ENCODE measurements at places on chromosomes 16 and 17. TPM values are rescaled to one million over a fixed set of nuclear protein-coding genes. Genes with fewer than 3 reads are reported as not detected.

CHST4 gene
- not detected for total RNA-seq

SMPD3 gene
- 0.09 TPM for total RNA-seq

KRTAP4-6 gene
- not detected for total RNA-seq

DVL2 gene
- total RNA-seq = 31.8 TPM

KRTAP2-3 gene
- not detected for total RNA-seq

NPIPA5 gene
- total RNA-seq = not detected

COPZ2 gene
- total RNA-seq = 17.4 TPM

PRM3 gene
- not detected for total RNA-seq

PABPN1L gene
- total RNA-seq = not detected

LPCAT2 gene
- total RNA-seq = 4.7 TPM

C17orf113 gene
- 0.73 TPM for total RNA-seq

VMP1 gene
- total RNA-seq = 126 TPM

CDH11 gene
- total RNA-seq = 0.46 TPM

METRNL gene
- 29.6 TPM for total RNA-seq

LDHD gene
- total RNA-seq = 0.46 TPM

C16orf87 gene
- total RNA-seq = 6.6 TPM

KCNJ18 gene
- total RNA-seq = not detected

SLC5A2 gene
- total RNA-seq = 0.24 TPM

LRRC75A gene
- 0.75 TPM for total RNA-seq

PIK3R6 gene
- total RNA-seq = not detected

ELMO3 gene
- total RNA-seq = 1.5 TPM

NGFR gene
- total RNA-seq = 0.85 TPM

AIPL1 gene
- total RNA-seq = not detected

ZFP1 gene
- 8.7 TPM for total RNA-seq

EME1 gene
- total RNA-seq = 14.8 TPM

TMEM238L gene
- not detected for total RNA-seq

RGS11 gene
- 5.5 TPM for total RNA-seq

PARD6A gene
- total RNA-seq = 2.4 TPM

PYDC1 gene
- not detected for total RNA-seq

SHCBP1 gene
- total RNA-seq = 29.2 TPM

DRC3 gene
- total RNA-seq = 1.4 TPM

G6PC1 gene
- not detected for total RNA-seq

CDH1 gene
- total RNA-seq = 4.2 TPM

NXN gene
- total RNA-seq = 25.1 TPM

IRX5 gene
- 2.2 TPM for total RNA-seq

PHOSPHO1 gene
- 0.79 TPM for total RNA-seq

OMG gene
- total RNA-seq = not detected

KRT15 gene
- total RNA-seq = 2.9 TPM

KRTAP2-2 gene
- total RNA-seq = not detected

BANP gene
- 13.0 TPM for total RNA-seq

ZG16B gene
- 1.3 TPM for total RNA-seq

SALL1 gene
- 0.09 TPM for total RNA-seq

CEMP1 gene
- 0.12 TPM for total RNA-seq

All from A549 treated with GW870086 at 1 μM for 4 hours (cell line).